HFFc6 (cell line): ENCODE measurements at places on chromosomes 16 and 17.

- peak; percentile 74 for DNase-seq
Measured at GRCh38 chr17:42312285-42313130, 24.2 kb downstream of the STAT5A start.

GRCh38 chr17:64152428-64153125, 22.6 kb upstream of the ERN1 start:
- DNase-seq = no peak

GRCh38 chr16:75097191-75097761, 19.3 kb downstream of the LDHD start:
- no peak for DNase-seq

DNA sequence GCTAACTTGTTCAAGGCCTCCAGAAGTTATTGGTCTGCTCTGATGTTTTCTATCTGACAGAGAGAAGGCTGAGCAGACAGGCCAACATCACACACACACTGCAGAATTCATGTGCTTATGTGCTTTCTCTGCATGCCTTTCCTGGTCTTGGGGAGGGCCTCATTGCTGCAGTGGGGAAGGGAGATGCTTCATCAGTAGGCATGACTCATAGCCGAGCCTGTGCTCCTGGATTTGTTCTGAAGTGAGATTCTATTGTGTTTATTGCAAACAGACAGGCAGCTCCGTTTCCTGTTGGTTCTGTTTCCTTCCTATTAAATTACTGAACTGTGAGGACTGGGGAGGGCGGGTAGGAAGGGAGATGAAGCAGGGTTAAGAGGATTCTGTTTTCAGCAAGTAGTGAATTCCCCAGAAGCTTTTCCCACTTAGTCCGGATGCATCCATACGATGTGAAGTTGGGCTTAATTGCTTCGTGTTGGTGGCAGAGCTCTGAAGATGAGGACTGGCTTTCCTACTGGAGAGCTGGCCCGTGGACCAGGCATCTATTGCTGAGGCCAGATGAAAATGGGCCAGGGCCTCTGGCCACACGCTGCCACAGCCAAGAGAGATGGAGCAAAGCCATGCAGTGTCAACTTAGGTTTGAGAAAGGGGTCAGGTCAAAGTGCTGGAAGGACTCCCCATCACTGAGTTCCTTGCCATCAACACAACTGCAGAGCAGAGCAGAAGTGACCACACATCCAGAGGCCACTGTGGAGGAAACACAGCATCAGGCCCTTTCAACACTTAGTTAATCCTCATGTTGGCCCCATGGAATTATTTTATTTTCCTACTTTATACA, 179.3 kb downstream of the UTP18 start:
- DNase-seq = no peak
